ENCODE measurements at places on chromosomes 16 and 17.

- H3K27ac ChIP-seq = no peak overlapping the region
- no peak for DNase-seq
- no peaks in the 10 kb centered on the region for H3K27me3 ChIP-seq
- peaks cover 18% of the 10 kb centered on the region for H3K36me3 ChIP-seq
- H3K4me1 ChIP-seq = peaks cover 47% of the 10 kb centered on the region
- H3K4me3 ChIP-seq = no peak overlapping the region
These were observed 5.8 kb downstream of the DEXI start for GRCh38 chr16:10936272-10936984.

GRCh38 chr17:40312131-40312731 lies 3.3 kb downstream of the RARA start:
- no peak overlapping the region for H3K4me3 ChIP-seq
- H3K36me3 ChIP-seq = no peaks in the 10 kb centered on the region
- no peaks in the 10 kb centered on the region for H3K27me3 ChIP-seq
- H3K27ac ChIP-seq = no peak overlapping the region
- DNase-seq = no peak

GRCh38 chr17:4365628-4366326 lies 698 bp downstream of the UBE2G1 start:
- no peaks in the 10 kb centered on the region for H3K27me3 ChIP-seq
- H3K4me3 ChIP-seq = peak overlapping the region; percentile 99
- H3K4me1 ChIP-seq = peaks cover 10% of the 10 kb centered on the region
- DNase-seq = no peak

GRCh38 chr16:546909-547770 lies 13.1 kb upstream of the PRR35 start:
- H3K27me3 ChIP-seq = no peaks in the 10 kb centered on the region
- peaks cover 23% of the 10 kb centered on the region for H3K36me3 ChIP-seq
- peaks cover 3% of the 10 kb centered on the region for H3K4me1 ChIP-seq
- peak; percentile 48 for DNase-seq

DNA sequence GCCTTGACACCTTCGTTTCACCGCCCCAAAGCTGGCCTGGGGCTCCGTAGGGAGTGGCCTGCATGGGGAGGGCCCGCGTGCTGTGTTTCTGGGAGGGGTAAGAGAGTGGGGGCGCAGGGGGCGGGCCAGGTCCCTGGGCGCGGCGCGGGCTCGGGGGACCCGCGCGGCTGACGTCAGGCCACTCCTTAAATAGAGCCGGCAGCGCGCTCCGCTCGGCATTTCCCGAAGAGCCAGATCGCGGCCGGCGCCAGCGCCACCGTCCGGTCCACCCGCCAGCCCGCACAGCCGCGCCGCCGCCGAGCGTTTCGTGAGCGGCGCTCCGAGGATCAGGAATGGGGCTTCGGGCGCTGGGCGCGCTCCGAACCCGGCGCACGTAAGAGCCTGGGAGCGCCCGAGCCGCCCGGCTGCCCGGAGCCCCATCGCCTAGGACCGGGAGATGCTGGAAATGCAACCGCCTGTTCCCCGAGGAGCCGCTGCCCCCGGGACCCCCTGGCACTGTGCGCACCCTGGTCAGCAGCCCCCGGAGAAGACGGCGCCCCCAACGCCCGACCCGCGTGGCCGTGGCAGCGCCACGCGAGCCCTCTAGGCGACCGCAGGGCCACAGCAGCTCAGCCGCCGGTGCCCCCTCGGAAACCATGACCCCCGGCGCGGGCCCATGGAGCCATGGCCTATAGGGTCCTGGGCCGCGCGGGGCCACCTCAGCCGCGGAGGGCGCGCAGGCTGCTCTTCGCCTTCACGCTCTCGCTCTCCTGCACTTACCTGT lies at the start of gene HS3ST2:
HS3ST2 (plus strand) TSS at position 215 of the 763 bp plus-strand sequence; CDS start at position 664, 449 bp downstream.
- H3K27ac ChIP-seq = no peak within 1 kb of the TSS
- H3K4me3 ChIP-seq = no peak within 1 kb of the TSS

- H3K4me3 ChIP-seq = no peak overlapping the region
- no peaks in the 10 kb centered on the region for H3K36me3 ChIP-seq
- no peak overlapping the region for H3K27ac ChIP-seq
- H3K4me1 ChIP-seq = no peaks in the 10 kb centered on the region
- no peaks in the 10 kb centered on the region for H3K27me3 ChIP-seq
- DNase-seq = no peak
These were observed 237.1 kb downstream of the KATNIP start for GRCh38 chr16:27786923-27787625.

DNA sequence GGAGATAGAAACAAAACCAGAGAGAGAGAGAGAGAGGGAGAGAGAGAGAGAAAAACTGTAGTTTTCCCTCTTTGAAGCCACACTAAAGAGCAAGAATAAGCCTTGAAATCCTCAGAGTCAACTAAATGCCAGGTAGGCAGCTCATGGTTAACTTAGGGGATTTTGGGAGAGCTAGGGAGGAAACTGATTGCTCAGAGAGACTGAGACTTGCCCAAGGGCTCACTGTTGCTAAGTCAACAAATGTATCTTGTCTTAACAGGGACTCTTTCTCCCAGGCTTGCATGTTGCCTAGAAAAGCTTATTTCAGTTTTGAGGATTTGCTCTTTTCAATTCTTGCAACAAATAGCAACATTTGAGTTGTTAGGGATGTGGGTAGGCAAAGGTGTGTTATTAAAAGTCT lies 4.5 kb upstream of the SLC5A11 start:
- H3K4me3 ChIP-seq = no peak overlapping the region
- no peaks in the 10 kb centered on the region for H3K27me3 ChIP-seq
- H3K27ac ChIP-seq = no peak overlapping the region
- H3K36me3 ChIP-seq = no peaks in the 10 kb centered on the region
- no peak for DNase-seq

DNA sequence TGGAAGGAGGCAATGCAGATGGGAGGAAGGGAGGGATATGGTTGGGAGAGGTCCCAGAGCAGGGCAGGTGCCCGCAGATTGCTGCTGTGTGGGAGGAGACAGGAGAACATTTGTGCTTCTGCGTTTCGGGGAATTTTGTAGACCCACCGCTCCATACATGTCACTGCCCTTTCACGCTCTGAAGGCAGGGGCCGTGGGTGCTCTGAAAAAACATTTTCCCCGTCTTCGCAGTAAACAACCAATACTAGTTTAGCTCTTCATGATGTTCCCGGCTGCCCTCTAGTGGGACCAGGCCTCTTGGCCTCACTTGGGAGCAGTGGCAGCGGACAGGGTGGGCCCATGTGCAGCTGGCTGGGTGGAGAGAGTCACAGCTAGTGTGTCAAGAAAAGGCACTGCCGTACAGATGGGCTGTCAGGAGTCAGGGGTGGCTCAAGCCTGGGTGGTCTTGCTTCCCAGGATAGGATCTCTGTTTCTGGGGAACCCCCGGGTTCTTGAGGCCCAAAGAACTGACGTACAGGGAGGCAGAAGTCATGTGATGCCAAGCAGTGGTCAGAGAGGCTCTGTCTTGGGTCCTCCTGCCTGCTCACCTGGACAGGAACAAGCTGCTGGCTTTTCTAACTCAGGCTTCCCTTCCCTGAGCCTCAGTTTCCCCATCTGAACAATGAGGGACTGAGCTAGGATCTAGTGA lies 46.5 kb upstream of the CPNE2 start:
- no peak overlapping the region for H3K4me3 ChIP-seq
- H3K4me1 ChIP-seq = peaks cover 26% of the 10 kb centered on the region
- peaks cover 60% of the 10 kb centered on the region for H3K36me3 ChIP-seq
- H3K27me3 ChIP-seq = no peaks in the 10 kb centered on the region

DNA sequence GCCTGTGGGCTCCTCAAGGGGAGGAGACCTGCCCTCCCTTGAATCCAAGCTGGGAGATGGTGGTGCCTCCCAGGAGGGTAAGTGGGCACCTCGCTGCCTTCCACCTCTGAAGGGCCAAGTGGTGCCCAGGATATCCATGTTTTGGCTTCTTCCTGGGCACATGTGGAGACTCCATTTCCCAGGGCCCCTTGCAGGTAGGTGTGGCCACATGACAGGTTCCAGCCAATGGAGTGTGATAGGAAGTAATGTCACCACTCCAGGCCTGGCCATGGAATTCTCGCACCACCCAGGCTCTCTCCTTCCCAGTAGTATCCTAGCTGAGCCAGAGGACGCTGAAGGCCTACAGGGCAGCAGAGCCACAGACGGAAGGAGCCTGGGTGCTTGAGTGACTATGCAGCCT lies 17.6 kb upstream of the PEMT start:
- H3K36me3 ChIP-seq = no peaks in the 10 kb centered on the region
- H3K27ac ChIP-seq = no peak overlapping the region
- no peaks in the 10 kb centered on the region for H3K27me3 ChIP-seq

DNA sequence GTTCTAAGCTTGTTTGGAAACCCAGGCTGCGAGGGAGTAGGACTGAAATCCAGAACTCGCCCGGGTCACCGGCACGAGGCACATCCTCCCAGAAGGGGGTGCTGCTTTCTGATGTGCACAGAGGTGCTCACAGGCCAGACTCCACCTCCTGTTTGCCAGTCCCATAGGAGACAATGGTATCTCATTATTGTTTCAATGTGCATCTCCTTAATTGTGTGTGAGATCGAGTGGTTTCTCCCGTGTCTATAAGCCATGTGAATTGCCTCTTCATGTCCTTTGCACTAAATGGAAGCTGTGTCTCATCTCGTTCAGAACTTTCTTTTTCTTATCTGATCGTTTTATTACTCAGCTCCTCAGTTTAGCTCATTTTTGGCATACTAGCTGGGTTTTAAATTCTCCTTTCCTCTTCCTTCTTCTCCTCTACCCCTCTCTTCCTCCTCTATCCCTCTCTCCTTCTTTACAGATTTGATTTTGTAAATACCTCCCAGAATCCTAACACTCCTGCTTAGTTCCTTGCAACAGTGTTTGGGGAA lies 32.1 kb upstream of the PRKCB start:
- no peak overlapping the region for H3K4me3 ChIP-seq
- no peaks in the 10 kb centered on the region for H3K36me3 ChIP-seq
- no peaks in the 10 kb centered on the region for H3K27me3 ChIP-seq
- DNase-seq = peak; percentile 40

DNA sequence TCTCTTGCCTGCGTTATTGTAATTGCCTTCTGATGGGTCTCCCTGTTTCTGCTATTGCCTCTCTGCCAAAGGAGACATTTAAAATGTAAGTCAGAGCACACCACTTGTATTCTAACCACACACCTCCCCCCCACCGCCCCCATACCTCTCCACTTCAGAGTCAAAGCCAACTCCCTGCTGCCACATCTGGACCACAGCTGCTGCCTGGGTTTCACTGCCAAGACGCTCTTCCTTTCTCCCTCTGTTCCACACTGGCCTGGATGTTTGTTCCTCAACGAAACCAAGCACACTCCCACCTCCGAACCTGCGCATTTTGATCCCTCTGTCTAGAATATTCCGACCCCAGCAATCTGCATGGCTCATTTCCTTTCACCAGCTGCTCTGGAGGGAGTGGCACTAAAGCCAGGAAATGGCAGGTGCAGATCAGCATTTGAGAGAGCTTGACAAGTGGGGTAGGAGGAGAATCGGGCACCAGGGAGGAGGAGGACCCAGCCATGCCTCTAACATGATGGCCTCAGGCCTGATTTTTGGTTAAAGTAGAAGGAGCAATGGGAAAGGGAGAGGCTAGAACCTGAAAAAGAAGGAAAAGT lies 92.4 kb upstream of the HS3ST2 start:
- no peak overlapping the region for H3K4me3 ChIP-seq
- no peak overlapping the region for H3K27ac ChIP-seq
- DNase-seq = no peak
- H3K4me1 ChIP-seq = no peaks in the 10 kb centered on the region
- no peaks in the 10 kb centered on the region for H3K36me3 ChIP-seq
- H3K27me3 ChIP-seq = no peaks in the 10 kb centered on the region

DNA sequence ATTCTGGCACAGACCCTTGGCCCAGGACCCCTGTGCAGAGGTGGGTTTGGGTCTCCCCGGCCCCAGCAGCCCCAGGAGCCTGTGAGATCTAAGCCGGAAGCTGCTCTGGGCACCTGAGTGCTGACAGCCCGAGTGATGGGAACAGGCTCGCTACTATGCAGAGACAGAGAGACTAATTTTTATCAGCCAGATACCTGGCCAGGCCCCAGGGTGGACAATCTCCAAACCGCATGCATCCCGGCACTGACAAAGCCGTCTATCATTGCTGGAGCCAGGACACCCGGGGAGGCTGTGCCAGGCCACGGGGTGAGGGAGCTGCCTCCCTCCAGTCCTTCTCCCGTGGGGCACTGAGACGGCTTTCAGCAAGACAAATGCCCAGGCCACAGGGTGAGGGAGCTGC lies 25.0 kb downstream of the CBFA2T3 start:
- no peak overlapping the region for H3K4me3 ChIP-seq
- no peaks in the 10 kb centered on the region for H3K36me3 ChIP-seq
- H3K4me1 ChIP-seq = no peaks in the 10 kb centered on the region
- H3K27me3 ChIP-seq = peaks cover under 1% of the 10 kb centered on the region

GRCh38 chr17:54536306-54536705 lies 364.3 kb upstream of the TOM1L1 start:
- DNase-seq = no peak
- no peaks in the 10 kb centered on the region for H3K4me1 ChIP-seq
- H3K27me3 ChIP-seq = no peaks in the 10 kb centered on the region

DNA sequence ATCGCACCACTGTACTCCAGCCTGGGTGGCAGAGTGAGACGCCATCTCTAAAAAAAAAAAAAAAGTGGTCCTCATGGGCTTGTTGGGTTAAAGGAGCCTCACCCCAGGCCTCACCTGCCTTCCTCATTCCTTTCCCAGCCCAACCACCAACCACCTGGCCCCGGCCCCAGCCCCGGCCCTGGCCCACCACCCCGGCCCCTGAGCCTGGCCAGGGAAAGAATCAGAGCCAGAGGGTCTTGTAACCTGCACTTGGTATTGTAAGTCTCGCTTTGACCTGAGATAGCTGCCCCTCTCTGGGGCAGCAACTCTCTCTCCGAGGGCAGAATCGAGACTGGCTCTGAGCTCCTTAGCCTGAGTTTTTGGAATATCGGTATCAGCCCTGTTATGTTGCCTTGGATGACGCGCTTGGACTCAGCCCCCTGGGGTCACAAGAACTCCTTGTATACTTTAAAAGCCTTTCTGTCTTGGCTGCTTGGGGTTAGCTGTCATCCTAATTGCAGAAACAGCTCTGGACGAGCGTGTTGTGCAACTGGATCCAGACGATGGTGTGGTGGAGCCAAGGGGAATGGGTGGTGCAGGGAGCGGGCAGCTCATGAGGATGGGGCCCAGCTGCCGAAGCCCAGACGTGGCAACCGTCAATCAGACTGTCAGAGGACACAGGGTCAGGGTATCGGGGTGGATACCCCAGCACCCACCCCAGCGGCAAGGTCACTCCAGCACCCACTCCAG lies 14.6 kb downstream of the SMTNL2 start:
- DNase-seq = no peak
- no peak overlapping the region for H3K4me3 ChIP-seq

DNA sequence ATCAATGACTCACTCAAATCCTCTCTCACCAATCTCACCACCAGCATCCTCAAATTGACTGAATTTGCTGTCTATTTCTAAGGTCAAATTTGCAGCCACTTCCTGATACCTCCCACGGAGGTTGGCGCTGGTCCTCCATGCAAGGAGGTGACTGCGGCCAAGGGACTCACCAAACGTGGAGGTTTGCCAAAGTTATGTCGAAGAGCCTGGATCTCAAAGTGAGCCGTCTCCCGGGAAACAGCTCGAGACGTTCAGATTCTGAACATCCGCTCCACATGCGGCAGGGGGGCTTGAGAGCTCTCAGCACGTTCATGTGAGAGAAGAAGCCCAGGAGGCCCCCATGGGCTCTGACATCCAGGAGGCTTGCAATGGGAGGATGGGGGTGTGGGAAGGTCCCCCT lies 22.6 kb downstream of the LGALS3BP start:
- no peaks in the 10 kb centered on the region for H3K4me1 ChIP-seq
- DNase-seq = no peak
- H3K36me3 ChIP-seq = no peaks in the 10 kb centered on the region
